ENCODE measurements at places on chromosomes 5 and 9.
A peak's percentile ranks its signal among the peaks of the same experiment; 100 is the strongest.

- no peak for DNase-seq
Measured at GRCh38 chr9:127980060-127980705, 606 bp downstream of the EEIG1 start.

DNA sequence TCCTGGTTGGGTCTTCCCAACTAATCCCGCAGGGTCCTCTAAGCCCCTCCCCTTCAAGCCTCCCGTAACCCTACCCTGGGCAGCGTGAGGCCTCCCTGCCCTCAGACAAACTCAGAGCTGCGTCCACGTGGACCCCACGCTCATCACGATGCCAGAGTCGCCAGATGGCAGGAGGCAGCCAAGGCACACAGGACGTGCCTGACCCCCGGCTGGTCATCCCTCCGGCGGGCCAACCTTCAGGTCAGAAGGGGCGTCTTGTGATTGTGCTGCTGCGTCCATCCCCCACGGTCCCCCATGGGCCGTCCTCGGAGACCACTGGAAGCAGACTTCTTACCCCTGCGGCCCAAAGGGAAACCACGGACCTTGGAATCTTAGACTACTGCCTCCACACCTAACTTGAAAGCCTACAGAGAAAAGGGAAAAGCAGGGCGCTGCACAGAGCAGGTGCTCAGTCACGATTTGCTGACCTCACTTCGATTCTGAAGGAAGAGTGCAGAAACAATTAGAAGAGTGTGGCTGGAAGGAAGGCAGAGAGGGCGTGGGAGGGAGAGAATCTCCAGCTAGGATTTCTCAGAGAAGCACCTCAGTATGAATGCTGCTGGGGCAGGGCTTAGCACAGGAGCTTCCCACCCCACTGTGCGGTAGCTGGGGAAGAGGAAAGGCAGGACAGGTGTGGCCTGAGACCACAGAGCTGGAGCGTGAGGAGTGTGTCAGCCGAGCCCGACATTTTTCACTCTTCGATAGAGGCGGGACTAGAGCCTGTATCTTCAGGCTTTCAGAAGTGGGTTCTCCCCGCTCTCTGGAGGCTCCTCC, 174.8 kb downstream of the ERCC6L2 start:
- no peak for DNase-seq

DNA sequence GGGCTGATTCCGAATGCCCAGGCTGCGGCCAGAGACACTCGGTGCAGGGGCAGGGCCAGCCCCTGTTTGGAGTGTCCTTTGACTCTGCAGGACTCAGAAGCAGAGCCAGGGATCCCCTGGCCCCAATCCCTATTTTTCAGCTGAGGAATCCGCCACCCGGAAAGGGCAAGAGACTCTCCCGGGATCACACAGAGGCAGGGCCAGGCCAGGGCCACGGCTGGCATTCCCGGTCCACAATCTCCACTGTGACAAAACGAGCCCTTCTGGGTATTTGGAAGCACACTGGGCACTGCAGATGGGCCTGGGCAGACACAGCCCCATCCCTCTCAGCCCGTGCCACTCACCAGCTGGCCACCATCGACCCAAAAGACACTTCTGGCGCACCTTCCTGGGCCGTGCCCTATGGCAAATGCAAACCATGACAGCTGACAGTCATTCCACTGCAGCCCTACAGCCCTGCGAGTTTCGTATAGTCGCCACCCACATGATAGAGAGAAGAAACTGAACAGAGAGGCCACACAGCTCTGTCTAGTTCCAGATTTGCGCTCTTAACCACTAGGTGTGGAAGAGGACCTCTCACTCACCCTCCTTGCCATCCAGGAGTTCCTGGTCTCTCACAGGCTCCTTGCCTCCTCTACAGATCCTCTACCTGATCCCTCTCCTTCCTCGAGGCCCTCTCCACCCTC, 13.3 kb downstream of the NR5A1 start:
- no peak for DNase-seq

- no peak for DNase-seq
Measured at GRCh38 chr5:68182534-68182933, 33.0 kb upstream of the PIK3R1 start.

- no peak for DNase-seq
Measured at GRCh38 chr5:133581918-133582317, 30.4 kb downstream of the FSTL4 start.

GRCh38 chr5:137737349-137738131, 1.7 kb upstream of the KLHL3 start:
- no peak for DNase-seq

GRCh38 chr9:137988701-137989100, 111.1 kb downstream of the CACNA1B start:
- DNase-seq: no peak

DNA sequence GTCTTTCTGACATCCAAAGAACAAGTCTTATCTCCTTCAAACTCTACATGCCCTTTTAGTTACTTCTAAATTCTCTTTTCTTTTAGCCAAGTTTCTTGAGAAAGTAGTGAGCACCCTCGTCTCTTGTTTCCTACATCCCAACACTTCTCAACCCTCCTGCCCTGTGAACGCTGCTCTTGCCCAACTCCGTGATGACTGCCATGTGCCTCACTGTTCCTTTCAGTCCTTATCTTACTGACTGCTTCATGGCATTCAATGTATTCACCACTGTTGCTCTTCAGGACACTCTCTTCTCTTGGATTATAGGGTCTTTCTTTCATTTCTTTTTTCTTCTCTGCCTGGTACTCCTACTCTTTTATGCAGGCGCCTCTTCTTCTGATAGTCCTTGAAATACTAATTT, 14.8 kb downstream of the C9 start:
- no peak for DNase-seq

GRCh38 chr5:100683881-100684280, 148.7 kb downstream of the FAM174A start:
- DNase-seq: no peak

DNA sequence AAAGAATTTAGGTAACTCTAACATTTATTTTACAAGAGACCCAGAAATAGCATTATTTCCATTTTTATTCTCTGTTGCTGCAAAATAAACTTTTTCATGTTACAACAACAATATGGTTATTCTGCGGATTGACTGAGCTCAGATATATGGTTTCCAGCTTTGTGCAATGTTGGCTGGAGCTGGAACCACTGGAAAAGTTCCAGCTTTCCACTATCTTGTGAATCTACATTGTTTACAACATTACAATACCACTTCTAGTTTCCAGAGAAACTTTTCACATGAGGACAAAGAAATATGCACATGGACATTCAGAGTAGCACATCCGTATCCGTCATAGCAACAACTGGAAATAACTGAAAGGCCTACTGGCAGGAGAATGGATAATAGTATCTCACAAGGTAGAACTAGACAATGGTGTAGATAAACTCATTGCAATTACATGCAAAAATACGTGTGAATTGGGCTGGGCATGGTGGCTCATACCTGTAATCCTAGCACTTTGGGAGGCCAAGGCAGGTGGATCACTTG, 436.1 kb upstream of the ADAMTS16 start:
- no peak for DNase-seq

- no peak for DNase-seq
Measured at GRCh38 chr9:113603048-113603375, 139.5 kb downstream of the RGS3 start.

GRCh38 chr5:120134944-120135343, 329.2 kb upstream of the PRR16 start:
- DNase-seq: no peak

DNA sequence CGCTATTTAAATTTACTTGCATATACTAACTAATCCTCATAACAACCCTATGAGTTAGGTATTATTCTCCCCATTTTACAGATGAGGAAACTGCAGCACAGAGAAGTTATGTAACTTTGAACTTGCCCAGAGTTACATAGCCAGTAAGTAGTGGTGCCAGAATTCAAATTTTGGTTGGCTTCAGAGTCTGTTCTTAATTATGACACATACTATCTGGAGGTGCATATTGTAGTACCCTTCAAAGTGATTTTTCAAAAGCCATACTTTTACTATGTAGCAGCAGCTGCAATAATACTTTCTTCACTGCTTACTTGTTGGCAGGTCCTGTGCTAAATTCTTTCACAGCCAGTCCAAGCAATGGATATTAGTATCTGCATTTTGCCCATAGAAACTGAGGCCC, 16.4 kb downstream of the MAN2A1 start:
- no peak for DNase-seq

DNA sequence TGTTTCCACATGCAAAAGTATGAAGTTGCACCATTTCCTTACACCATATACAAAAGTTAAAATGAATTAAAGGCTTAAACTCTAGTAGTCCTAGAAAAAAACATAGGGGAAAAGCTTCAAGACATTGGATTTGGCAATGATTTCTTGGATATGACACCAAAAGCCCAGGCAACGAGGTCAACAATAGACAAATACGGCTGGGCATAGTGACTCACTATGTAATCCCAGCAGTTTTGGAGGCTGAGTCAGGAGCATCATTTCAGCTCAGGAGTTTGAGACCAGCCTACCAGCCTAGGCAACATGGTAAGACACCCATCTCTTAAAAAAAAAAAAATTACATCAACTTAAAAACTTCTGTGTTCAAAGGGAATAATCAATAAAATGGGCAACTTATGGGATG, 30.9 kb upstream of the SREK1 start:
- DNase-seq: no peak

- DNase-seq: no peak
Measured at GRCh38 chr5:111385970-111386831, 126.1 kb downstream of the STARD4 start.

GRCh38 chr5:149205625-149206523, 64.6 kb downstream of the ABLIM3 start:
- DNase-seq: no peak

GRCh38 chr5:34007201-34007620, 639 bp downstream of the AMACR start:
- DNase-seq: no peak

GRCh38 chr5:171308453-171309275, at the start of gene TLX3:
Gene TLX3, plus strand, starts transcription at chr5:171309248. Its CDS starts 118 bp downstream, at chr5:171309366.
- DNase-seq: no peak

GRCh38 chr5:14426521-14426920, 155.1 kb upstream of the OTULINL start:
- no peak for DNase-seq

- no peak for DNase-seq
Measured at GRCh38 chr5:53603009-53603687, 42.7 kb downstream of the NDUFS4 start.

DNA sequence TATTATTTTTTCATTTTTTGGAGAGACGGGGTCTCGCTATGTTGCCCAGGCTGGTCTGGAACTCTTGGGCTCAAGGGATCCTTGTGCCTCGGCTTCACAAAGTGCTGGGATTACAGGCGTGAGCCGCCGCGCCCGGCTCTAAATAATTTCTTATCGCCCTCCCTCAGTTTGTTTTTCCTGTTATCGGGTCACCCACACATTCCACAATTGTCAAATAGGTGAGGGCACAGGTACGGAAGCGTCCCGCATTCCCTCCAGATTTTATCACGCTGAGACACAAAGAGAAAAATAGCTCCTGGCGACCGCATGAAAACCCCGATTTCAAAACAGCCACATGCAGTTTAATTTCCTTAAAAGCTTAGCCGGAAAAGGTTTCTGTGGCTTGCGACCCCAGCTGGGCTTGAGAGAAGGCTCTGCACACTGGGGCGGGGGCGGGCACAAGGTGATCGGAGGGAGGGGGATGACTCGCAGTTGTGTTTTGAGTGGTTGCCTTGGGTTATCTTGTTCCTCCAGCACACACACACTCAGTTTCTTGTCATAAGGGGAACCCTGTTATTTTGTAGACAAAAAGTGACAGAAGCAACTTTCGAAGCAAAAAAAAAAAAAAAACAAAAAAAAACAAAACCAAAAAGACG, 717 bp upstream of the IQGAP2 start:
- peak; percentile 28 for DNase-seq

DNA sequence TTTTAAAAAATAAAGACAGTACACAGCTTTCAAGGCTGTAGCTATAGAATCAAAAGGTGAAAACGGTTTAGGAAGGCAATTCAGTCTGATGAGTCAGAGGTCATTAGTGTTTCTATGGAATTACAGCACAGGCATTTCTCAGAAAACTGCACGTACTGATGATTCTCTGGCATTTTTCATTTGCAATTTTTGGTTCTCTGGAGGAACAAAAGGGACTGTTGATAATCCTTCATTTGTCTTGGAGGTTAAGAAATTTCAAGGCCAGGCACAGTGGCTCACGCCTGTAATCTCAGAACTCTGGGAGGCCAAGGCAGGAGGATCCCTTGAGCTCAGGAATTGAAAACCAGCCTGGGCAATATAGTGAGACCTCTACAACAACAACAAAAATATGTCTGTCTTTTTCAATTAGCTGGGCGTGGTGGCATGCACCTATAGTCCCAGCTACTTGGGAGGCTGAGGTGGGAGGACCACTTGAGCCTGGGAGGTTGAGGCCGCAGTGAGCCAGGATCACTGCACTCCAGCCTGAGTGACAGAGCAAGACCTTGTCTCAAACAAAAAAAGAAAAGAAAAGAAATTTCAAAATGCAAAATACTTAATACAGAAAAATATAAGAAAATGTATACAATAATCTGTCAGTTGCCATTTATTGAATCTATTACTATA, 27.3 kb downstream of the NR6A1 start:
- DNase-seq: no peak

DNA sequence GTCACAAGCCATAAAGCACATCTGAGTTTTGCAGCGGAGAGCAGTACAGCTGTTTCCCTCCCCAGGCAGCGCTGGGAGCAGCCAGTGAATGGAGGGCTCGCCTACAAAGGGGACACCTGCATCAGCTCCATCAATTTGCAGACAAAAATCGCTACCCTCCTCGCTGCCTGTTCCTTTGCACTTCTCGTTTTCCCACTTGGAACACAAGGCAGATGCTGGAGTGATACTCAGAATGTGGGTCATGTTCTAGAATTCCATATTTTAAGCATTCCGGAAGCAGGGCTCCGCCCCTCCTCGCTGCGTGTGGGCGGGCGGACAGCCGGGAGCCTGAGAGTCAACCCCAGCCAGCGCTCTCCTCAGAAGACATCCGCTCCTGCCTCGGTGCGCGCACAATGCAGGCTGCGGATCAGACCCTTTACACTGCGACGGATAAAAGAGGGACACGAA, 92.1 kb downstream of the LMNB1 start:
- no peak for DNase-seq

DNA sequence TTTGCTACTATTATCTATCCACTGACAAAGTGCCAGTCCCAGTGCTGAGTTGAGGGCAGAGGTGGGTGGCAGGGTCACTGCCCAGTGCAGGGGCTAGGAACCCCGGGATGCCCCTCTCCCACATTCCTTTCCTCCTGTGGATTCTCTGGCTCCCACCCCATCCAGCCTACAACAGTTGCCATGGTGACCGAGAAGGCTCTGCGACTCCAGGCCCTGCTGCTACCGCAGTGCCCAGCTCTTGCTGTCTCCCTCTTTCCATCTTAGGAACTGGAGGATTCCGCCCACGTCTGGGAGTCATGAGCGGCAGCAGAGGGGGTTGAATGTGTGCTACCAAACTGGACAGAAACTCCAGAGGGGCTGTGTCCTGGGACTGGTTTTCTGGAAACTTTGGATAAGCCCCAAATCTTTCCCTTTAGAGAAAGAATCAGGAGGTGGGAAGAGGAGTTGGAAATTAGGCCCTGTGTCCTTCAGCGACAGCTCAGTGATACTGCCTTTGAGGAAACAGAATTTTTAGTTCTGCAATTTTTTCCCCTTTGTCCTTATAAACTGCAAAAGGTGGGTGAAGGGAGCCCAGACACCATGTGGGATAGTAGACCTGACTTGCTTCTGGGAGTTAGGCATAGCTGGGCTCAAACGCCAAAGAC, 20.7 kb upstream of the C5orf47 start:
- DNase-seq: no peak
